ENCODE measurements at places on chromosomes 2 and 18. TPM values are rescaled to one million over a fixed set of nuclear protein-coding genes. Genes with fewer than 3 reads are reported as not detected.
A peak's percentile ranks its signal among the peaks of the same experiment; 100 is the strongest.

- no peak overlapping the region for H3K4me3 ChIP-seq
- DNase-seq = no peak
- H3K27ac ChIP-seq = no peak overlapping the region
- peaks cover 30% of the 10 kb centered on the region for H3K4me1 ChIP-seq
- H3K27me3 ChIP-seq = no peaks in the 10 kb centered on the region
These were observed 28.3 kb upstream of the SLC40A1 start for GRCh38 chr2:189608795-189609422.

GRCh38 chr18:48303883-48304282 lies 105.3 kb downstream of the ZBTB7C start:
- peaks cover 9% of the 10 kb centered on the region for H3K4me1 ChIP-seq
- H3K4me3 ChIP-seq = no peak overlapping the region
- no peaks in the 10 kb centered on the region for H3K27me3 ChIP-seq
- no peaks in the 10 kb centered on the region for H3K36me3 ChIP-seq

- H3K4me1 ChIP-seq = no peaks in the 10 kb centered on the region
- H3K4me3 ChIP-seq = no peak overlapping the region
- peaks cover 24% of the 10 kb centered on the region for H3K27me3 ChIP-seq
- no peak overlapping the region for H3K27ac ChIP-seq
These were observed 9.9 kb upstream of the SLC9A4 start for GRCh38 chr2:102463160-102463559.

The CROCC2 gene
- total RNA-seq = not detected

DNA sequence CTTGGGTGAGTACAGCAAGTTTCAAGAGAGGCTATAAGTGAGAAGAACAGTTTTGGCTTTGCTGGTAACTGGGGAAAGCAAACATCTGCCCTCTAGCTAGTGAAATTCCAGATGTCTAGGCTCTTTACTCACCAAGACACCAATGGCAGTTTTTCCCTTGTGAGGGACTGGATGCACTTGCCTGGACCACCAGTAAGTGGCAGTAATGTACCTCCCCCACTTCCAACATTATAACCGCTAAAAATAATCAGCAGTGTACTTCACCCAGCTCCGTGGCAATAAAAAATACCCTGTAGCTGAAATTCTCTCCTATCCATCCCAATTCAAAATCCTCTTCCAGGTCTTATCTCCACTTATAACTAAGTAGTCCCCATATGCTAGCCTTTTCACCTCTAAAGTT lies 383.9 kb downstream of the ARHGAP15 start:
- DNase-seq = no peak
- no peaks in the 10 kb centered on the region for H3K27me3 ChIP-seq
- no peaks in the 10 kb centered on the region for H3K4me1 ChIP-seq
- H3K27ac ChIP-seq = peak overlapping the region; percentile 67
- no peak overlapping the region for H3K4me3 ChIP-seq
- no peaks in the 10 kb centered on the region for H3K36me3 ChIP-seq

The CDH2 gene
- 370 TPM for total RNA-seq

The HAAO gene
- total RNA-seq = 2.3 TPM

Measured in left ventricle myocardium inferior (tissue), 1 donor.